ENCODE measurements at places on chromosomes 6 and 20.

DNA sequence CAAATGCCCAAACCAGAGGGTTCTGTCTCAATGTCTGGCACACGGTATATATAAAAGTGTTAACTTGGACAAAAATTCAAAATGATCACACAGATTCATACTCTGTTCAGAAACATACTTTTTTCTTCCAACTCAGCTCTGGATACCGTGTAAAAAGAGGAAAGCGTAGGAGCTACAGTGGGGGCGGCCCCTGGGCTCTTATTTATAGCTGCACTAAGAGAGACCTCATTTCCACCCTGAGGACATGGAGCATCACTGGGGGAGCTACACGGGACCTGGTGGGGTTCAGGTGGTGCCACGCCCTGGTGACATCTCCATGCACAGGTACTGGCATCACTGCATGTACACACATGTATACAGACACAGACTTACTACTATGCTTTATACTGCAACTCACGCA is 185.9 kb upstream of the FOXQ1 start:
- no peak for ATAC-seq

DNA sequence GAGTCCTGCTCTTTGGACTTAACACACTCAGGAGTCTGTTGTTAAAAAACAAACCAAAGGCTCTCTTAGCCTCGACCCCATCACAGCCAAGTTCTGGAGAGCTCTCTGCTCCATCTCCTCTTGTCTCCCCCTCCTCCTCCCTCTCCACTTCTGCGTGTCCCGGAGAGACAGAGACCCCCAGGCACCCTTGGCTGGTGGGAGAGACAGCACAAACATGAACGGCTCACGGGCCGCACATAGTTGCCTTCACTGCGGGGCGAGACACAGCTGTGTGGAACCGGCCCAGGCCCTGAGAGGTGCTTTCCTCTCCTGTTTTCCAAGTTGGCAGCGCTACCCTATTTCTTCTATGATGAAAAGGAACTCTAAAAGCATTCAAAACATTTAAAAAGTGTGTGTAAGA is 23.3 kb upstream of the MYT1 start:
- no peak for ATAC-seq

DNA sequence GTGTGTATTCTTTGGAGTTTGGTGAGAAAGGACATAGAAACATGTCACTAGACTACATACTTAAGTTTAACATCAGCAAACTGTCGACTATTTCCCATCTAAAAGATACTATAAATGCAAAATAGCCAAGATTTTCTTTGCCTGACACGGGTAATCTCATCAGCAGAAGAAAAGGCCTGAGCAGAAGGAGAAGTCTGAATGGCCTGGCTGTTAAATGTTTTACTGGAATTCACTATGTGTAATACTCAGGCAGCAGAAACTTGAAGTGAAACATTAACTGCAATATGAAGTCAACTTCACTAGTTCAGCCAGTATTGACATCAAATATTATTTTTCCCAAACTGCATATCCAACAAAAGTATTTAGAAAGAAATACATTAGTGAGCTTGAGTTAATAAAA is 6.4 kb upstream of the DSE start:
- ATAC-seq = no peak

- no peak for ATAC-seq
Observed at GRCh38 chr6:167648501-167649278, 178.0 kb upstream of the AFDN start.

- ATAC-seq = no peak
Observed at GRCh38 chr20:43988867-43989266, 74.2 kb downstream of the TOX2 start.

GRCh38 chr6:151063352-151063751 is 176.4 kb upstream of the AKAP12 start:
- ATAC-seq = no peak

DNA sequence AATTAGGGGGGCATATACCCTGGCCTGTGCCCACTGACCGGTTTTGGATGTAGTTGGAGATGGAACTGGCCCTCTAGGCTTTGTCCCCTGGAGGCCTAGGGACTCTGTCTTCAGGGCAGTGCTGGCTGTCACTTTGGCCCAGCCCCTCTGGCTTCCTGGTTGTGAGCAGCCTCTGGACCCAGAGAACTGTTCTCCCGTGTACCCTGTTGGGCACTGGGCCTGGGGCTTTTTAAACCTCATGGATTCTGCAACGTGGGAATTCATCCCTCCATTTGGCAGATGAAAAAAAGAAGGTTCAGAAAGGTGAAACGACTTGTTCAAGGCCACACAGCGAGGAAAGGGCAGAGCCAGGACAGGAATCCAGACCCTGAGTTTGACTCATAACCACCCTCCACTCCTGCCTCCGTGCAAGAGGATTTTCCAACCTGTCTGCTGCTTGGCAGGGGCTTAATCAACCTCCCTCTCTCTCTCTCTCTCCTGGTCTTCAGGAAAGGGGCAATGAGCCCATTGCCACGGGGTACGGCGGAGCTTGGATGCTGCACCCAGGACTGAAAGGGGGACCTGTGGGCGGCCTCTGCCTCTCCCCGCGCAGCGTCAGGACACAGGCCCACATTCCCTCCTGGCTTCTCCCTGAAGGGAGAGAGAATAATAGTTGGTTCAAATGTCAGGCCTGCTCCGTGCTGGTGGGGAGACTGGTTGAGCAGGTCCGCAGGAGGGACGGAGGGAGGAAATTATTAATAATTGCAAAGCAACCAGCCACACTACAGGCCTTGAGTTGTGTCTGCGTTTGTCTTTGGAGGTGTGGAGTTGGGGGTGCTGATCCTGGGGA is 56.0 kb downstream of the CEBPB start:
- ATAC-seq = no peak

- no peak for ATAC-seq
Observed at GRCh38 chr20:50689864-50690649, 1.3 kb downstream of the RIPOR3 start.

- ATAC-seq = no peak
Observed at GRCh38 chr20:35826397-35826998, 54.7 kb downstream of the PHF20 start.

DNA sequence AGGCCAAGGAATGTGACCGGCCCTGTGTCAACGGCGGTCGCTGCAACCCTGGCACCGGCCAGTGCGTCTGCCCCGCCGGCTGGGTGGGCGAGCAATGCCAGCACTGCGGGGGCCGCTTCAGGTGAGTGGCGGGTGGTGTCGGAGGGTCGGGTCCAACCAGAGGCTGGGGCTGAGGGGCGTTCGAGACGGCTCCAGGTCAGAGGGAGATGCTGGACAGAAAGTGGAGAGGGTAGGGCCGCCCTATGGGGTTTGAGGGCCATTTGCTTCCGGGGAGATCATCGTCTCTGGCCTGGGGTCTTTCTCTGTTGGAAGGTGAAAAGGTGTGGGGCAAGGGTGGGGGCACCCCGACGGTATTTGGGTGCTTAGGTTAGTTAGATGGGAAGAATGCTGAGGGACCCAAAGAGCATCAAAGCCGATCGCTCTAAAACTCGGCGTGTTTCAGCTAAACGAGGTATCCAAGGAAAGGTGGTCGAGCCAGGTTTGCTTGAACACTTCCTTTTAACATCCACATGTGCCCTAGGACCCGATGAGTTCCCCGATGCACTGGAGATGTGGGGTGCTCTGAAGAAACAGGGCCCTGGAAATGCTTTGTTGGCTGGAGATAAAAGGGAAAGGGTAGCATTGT is 691 bp downstream of the ATRN start:
- ATAC-seq = no peak

DNA sequence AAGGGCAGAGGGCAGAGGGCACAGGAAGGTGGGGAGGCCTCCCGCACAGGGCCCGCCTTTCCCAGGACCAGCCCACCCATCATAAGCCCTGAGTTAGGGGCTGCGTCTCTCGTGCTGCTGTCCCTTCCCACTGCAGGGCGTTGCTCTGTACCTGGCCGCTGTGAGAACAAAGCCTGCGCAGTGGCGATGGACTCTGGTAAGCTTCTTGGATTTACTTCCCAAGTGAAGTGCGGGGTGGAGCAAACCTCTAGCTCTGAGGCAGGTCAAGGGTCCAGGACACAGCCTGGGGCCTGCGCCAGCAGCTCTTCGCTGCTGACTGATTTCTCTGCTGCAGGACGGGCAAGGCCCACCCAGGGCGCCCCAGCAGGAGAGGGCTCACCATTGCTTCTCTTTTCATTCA is 23.9 kb downstream of the INSM1 start:
- ATAC-seq = no peak

- ATAC-seq = peak; percentile 54
Observed at GRCh38 chr20:53829724-53830521, 236.3 kb upstream of the ZNF217 start.

- no peak for ATAC-seq
Observed at GRCh38 chr6:98787961-98788360, 46.4 kb upstream of the POU3F2 start.

DNA sequence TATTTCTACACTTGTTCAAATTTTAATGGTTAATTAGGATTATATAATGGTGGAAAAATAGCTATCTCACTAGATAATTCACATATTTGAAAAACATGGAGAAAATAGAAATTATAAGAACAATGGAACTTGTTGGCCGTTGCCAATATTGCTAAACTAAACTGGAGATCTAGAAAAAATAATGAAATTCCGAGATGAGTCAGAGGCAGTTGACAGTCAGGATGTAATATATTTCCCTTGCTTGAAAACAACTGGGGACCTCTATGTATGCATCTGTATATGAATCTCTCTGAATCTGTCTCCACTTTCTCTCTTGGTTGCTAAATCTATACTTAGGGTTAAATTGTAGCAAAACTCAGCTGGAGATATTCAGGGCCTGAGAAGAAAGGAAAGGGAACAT is 1108.2 kb upstream of the GJE1 start:
- ATAC-seq = no peak

DNA sequence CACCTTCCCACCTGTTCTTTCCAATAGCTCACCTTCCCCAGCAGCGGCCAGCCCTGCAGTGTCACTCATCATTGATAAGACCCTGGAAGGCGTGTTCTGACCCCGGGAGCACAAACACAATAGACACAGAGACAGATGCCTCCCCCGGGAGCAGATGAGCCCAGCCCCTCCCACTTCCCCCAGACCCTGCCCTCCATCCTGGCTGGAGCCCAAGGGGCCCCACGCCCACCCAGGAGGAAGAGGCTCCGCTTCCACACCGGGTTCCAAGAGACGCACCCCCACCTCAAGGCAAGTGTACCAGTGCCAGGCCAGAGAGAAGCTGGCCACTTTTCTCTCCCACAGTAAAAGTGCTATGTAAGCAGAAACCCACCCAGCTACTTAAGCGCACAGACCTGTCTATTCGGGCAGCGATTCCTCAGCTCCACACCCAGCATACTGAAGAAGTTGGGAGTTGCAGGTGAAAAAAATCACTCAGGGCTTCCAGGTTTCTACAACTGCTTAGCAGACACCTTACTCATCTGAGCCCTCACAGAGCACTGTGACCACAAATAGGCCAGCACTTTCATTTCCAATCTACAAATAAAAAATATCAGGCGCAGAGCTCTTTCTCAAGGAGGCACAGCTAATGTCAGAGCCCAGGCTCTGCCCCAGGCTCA is 93.4 kb upstream of the NXT1 start:
- no peak for ATAC-seq

DNA sequence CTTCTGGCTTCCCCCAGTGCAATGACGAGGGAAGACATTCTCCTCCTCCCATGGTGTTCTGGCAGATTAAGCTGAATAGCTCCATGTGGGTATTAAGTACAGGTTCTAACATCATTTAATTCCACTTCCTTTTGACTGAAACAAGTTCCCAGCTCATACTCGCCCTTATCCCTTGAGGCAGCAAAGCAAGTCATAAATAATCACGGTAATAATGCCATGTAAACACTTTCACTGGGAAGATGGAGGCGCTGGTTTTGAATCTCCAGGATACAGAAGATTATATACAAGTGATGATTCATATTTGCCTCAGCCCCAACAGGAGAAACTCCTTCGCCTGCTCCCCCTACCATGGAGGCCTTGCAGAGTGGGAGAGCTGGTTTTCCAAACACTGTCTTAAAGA is 141.3 kb downstream of the PXDC1 start:
- no peak for ATAC-seq

- no peak for ATAC-seq
Observed at GRCh38 chr6:37072526-37072925, 67.1 kb downstream of the FGD2 start.

DNA sequence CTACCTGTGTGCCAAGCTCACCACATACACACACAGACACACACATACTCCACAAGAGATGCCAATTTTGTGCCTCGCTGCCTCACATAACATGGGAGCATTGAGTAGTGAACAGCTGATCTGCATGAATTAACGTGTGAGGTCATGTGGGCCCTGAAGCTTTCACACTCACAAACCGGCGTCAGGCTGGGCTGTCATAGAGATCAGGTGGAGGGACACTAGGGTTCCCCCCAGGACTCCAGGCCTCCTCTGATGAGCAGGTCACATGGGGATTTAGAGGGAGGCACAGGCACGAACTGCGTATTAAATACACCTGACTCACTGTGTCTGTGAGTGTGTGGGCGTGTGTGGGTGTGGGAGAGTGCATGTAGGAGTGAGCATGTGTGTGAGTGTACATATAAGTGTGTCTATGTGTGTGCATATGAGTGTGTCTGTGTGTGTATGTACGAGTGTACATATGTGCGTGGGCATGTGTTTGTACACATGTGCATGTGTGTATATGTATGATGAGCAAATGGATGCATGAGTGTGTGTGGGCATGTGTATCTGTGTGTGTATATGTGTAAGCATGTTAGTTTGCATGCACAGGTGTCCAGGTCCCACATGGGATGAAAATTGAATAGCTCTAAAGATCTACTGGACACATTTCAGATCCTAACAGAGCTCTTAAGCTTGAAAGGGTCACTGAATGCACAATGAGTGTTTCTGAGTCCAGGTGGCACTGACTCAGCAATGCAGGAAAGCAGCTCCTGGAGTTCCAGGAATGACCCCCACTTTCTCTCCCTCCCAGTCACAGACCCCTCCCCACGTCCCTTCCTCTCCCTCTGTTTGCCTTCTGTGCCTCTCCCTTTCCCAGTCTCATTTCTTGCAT is 336.6 kb downstream of the PREX1 start:
- no peak for ATAC-seq

- ATAC-seq = peak; percentile 62
Observed at GRCh38 chr20:63896264-63897105, 1.6 kb downstream of the DNAJC5 start.

Data from stimulated activated memory B cell treated with anti-CD40 and anti-IgM and Interleukin-4, amounts not matched to agents 10 μg/mL and 1 μg/mL and 100 μg/mL, for 72 hours (primary cell).